ENCODE measurements at places on chromosomes 6 and 20.

GRCh38 chr6:111848262-111848812 lies 24.9 kb downstream of the FYN start:
- DNase-seq: no peak

- no peak for DNase-seq
These were observed 40.0 kb upstream of the CD2AP start for GRCh38 chr6:47437592-47437991.

- DNase-seq: no peak
These were observed 10.9 kb downstream of the ZNF217 start for GRCh38 chr20:53582574-53583351.

DNA sequence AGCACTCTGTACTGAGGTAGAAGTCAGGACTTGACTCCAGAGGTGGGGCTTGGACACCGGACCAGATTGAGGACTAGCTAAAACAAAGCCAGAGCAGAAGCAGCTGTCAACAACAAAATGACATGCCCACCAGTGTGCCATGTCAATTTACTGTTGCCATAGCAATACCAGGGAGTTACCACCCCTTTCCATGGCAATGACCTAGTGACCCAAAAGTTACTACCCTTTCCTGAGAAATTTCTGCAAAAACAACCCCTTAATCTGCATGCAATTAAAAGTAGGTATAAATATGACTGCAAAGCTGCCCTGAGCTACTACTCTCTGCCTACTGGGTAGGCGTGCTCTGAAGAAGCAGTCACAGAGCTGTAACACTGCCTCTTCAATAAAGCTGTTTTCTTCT lies 21.0 kb downstream of the MAP3K5 start:
- DNase-seq: no peak

GRCh38 chr6:69801225-69801624 lies 4.4 kb upstream of the LMBRD1 start:
- no peak for DNase-seq

DNA sequence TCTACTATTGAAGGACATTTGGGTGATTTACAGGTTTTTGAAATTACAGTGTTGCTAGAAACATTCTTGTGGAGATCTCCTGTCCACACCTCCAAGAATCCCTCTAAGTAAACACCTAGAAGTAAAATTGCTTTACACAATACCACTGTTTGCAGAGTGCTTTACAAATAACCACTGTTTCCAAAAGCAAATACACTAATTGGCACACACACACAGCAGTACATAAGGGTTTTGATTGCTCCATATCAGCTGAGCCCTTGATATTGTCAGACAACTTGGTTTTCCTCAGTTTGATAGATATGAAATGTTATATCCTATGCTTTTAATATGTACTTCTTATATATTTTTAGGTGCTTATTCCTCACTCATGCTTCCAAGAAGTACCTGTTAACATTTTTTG lies 6.3 kb downstream of the HMGN4 start:
- DNase-seq: no peak

- DNase-seq: no peak
These were observed 42.5 kb downstream of the IPCEF1 start for GRCh38 chr6:154314084-154314483.

DNA sequence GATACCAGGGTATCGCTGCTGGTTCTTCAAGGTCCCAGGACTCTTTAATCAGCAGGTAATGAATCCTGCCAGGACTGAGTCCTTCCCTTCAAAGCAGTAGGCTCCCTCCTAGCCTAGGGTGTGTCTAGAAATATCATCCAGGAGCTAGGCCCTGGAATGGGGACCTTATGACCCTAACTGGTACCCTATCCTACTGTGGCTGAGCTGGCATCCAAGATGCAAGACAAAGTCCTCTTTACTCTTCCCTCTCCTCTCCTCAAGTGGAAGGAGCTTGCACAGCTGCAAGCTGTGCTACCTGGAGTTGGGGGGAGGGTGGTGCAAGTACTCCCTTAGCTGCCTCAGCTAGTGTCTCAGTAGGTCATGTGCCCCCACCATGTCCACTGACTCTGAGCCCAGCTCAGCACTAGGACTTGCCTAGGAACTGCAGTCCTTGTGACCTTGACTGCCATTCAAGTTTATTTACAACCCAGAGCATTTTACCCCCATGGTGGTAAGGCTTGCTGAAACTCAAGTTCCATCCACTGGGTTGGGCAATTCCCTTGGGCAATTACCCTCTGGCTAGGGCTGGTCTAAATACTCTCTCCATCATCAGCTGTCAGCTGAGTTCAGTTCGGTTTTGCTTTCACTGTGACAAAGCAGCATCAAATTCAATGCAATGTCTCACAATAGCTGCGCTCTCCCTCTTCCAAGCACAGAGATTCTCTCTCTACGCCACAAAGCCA lies 48.4 kb upstream of the TOP1 start:
- DNase-seq: no peak

DNA sequence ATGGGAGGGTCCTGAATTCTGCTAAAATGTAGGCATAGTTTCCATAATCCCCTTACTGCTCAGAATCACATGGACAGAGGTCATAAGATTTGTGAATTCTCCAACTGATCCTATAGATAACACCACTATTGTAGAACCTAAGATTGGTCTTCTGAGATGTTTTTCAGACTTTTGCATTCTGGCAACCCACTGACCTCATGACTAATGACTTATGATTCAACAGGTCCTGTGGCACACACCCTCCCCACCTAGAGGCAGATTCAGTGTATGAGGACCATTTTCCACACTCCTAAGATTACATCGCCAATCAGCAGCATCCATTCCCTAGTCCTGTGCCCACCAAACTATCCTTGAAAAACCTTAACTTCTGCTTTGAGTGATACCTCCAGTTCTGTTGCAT lies 207.2 kb downstream of the BTBD9 start:
- no peak for DNase-seq

DNA sequence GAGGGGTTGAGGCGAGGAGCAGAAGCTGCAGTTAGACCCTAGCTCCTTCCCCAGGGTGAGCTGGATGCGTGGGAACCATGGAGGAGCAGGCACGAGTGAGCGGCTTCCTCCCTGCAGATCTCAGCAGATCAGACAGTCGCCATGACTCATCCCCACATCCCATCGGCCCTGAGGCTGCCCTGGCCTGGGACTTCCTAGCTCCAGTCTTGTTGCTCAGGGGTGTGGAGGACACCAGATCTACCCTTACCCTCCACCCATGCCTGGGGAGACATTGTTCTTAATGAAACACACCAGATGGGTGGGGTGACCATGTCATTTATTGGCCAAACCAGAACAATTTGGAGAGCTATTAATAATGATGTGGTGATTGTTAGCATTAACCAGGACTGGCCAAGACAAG lies 36.3 kb upstream of the TGM2 start:
- DNase-seq: no peak

DNA sequence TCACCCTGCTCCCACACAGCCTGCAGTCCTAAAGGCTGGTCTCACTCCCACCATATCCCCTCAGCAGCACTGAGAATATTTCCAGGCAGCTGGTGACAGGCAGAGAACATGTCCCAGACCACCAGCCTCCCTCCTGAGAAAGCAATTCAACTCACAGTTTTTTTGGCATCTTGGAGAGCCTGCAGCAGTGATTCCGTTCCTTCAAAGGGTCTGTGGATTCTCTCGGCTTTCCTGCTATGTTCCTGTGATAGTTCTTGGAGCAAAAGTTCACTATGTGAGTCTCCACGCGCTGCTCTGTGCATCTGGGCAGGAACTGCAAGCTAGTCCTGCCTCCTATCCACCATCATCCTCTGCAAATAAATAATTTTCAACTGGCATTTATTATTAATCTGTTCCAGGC lies 448.3 kb upstream of the HSF2 start:
- no peak for DNase-seq

GRCh38 chr6:128271011-128271410 lies 249.4 kb downstream of the PTPRK start:
- no peak for DNase-seq

DNA sequence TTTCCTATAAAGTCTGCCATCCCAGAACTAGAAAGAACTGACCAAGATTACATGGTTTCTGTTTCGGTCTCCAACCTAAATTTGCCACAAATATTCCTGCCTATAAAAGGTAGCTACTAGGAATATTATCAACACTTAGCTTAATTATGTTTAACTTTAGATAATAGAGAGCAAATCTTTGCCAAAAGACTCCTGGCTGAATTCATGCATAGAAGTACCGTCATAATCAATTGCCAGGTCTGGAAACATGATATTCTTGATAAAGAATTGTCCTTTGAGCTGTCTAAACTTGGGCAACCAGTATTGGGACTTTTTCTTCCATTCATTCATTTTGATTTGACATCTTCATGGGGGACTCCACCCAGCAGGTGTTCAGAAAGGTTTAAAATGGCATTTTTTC lies 22.4 kb downstream of the CALHM6 start:
- DNase-seq: no peak

DNA sequence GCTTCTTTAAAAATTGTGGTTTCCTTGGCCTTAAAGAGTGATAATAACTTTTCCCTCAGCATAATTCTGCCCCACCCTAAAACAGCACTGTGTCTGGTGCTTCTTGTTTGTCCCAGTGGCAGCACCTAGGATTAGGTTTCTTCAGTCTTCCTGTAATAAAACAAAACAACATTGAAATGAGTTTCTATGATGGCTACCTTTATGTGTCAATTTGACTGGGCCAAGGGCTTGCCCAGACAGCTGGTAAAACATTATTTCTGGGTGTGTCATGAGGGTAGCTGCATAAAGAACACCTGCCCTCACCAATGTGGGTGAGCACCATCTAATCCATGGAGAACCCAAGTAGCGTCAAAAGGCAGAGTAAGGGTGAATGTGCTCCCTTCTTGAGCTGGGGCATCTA lies 117.8 kb downstream of the QRSL1 start:
- DNase-seq: no peak

- DNase-seq: no peak
These were observed 42.1 kb downstream of the TRAF3IP2 start for GRCh38 chr6:111563581-111563980.

- no peak for DNase-seq
These were observed 39.8 kb upstream of the PTPN1 start for GRCh38 chr20:50470264-50470858.

DNA sequence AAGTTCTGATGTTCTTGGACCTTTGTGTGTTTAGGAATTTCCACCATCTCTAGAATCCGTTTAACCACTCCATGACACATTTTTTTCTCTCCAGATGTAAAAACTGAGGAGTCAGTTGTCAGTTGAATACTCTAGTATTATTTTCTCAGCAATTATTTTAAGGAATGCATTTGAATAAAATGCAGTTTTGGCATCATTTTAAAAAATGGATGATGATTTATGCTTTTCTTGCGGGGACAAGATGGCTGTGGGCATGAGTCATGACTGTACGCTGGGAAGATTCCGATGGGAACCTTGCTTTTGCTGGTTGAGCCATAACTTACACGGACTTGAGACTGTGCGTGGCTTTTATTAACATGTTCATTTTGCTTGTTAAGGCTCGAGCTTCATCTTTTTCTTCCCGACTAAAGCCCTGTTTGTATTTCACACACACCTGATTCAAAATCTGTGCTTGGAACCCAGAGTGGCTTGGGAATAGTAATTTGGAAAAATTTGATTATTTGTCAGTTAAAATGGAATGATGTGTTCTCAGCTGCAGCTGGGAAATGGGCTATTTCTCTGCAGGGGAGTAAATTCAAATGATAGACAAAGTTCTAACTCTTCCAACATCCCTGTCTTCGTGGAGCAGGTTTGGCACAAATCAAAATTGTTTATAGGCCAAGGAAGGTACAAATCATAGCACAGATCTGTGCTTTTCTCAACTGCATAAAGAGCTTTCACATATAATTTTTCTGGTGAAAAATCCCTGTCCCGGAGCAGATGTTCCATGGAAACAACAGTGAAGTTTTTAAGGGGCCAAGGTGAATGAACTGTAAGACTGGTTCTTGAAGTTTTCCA lies 470.5 kb upstream of the JAG1 start:
- no peak for DNase-seq

Measured in activated gamma-delta T cell (primary cell).